Naive thymus-derived CD8-positive, alpha-beta T cell (primary cell): ENCODE measurements at places on chromosomes 16 and 17. TPM values are rescaled to one million over a fixed set of nuclear protein-coding genes. Genes with fewer than 3 reads are reported as not detected.

- peaks cover 77% of the 10 kb centered on the region for H3K27me3 ChIP-seq
- H3K36me3 ChIP-seq, result no peaks in the 10 kb centered on the region
- DNase-seq, result no peak
- H3K4me1 ChIP-seq, result peaks cover 12% of the 10 kb centered on the region
- no peak overlapping the region for H3K27ac ChIP-seq
Measured at GRCh38 chr16:86509759-86510464, 415 bp upstream of the FOXF1 start.

DNA sequence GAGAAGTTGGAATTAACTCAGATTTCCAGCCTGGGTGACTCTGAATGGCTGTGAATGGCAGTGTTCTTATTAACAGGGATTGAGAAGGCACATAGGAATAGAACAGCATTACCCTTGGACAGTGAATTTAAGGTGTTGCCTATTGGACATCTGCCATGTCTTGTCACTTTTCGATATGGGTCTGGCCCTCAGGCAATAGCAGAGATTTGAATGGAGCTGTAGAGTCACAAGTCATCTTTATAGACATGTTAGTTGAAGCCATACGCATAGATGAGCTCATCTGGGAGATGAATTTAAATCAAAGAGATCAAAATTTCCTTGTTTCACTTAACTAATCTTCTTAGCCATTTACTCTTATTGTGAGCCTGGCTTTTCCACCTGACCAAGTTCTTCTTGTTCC, 14.9 kb upstream of the DHRS11 start:
- no peak for DNase-seq
- no peak overlapping the region for H3K4me3 ChIP-seq
- H3K4me1 ChIP-seq, result peaks cover 38% of the 10 kb centered on the region

- DNase-seq, result no peak
- H3K4me3 ChIP-seq, result no peak overlapping the region
- no peaks in the 10 kb centered on the region for H3K4me1 ChIP-seq
- no peak overlapping the region for H3K27ac ChIP-seq
- peaks cover 4% of the 10 kb centered on the region for H3K36me3 ChIP-seq
Measured at GRCh38 chr16:54070789-54071343, 215.7 kb downstream of the IRX3 start.

DNA sequence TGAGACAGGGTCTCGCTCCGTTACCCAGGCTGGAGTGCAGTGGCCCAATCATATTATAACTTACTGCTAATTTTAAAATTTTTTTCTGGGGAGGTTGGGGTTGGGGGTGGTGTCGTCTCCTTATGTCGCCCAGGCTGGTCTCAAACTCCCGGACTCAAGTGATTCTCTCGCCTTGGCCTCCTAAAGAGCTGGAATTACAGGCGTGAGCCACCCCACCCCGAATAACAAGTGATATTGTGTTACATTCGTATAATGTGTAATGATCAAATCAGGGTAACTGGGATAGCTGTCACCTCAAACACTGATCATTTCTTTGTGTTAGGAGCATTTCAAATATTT, 16.2 kb upstream of the KPNA2 start:
- peaks cover 24% of the 10 kb centered on the region for H3K4me1 ChIP-seq
- no peak overlapping the region for H3K27ac ChIP-seq
- H3K36me3 ChIP-seq, result peaks cover 2% of the 10 kb centered on the region
- H3K27me3 ChIP-seq, result no peaks in the 10 kb centered on the region
- no peak for DNase-seq

DNA sequence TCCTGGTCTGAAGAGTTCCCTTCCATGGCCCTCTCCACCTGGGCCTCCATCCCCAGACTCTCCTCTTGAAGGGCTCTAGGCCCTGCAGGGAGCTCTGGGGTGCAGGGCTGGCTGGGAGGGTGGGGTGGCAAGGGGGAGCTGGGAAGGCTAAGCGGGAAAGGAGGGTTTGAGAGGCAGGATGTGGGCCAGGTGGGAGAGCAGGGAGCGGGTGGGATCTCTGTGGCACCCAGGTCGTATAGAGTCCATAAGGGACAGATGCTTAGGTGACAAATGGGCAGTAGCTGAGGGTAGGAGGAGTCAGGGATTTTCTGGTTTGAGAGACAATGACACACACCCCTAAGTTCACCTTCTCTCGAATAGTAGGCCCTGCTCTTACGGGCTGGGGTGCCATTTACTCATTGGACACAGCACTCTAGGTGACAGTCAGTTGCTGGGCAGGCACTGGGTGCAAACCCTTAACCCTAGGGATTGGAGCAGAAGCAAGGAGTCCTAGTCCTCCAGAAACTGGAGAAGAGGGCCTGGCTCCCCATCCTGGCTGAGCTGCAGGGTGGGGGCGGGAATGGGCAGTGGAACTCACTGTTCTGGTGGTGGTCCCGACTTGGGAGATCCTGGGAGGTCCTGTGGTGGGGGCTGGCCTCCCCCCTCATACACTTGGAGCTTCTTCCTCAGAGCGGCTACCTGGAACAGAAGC, 15.3 kb downstream of the KIF18B start:
- no peak overlapping the region for H3K4me3 ChIP-seq
- DNase-seq, result peak; percentile 56
- no peaks in the 10 kb centered on the region for H3K27me3 ChIP-seq
- H3K36me3 ChIP-seq, result no peaks in the 10 kb centered on the region

GRCh38 chr17:16927641-16928321, 44.1 kb downstream of the TNFRSF13B start:
- H3K4me1 ChIP-seq, result peaks cover 2% of the 10 kb centered on the region
- no peak overlapping the region for H3K27ac ChIP-seq
- H3K36me3 ChIP-seq, result no peaks in the 10 kb centered on the region
- H3K4me3 ChIP-seq, result no peak overlapping the region
- H3K27me3 ChIP-seq, result no peaks in the 10 kb centered on the region

GRCh38 chr16:30731411-30731810, 16.8 kb upstream of the PHKG2 start:
- H3K4me3 ChIP-seq, result no peak overlapping the region
- H3K27me3 ChIP-seq, result no peaks in the 10 kb centered on the region
- peak overlapping the region; percentile 15 for H3K27ac ChIP-seq
- H3K4me1 ChIP-seq, result no peaks in the 10 kb centered on the region

GRCh38 chr17:72008236-72008876, 112.5 kb upstream of the SOX9 start:
- H3K4me3 ChIP-seq, result no peak overlapping the region
- no peaks in the 10 kb centered on the region for H3K36me3 ChIP-seq
- H3K4me1 ChIP-seq, result no peaks in the 10 kb centered on the region
- no peaks in the 10 kb centered on the region for H3K27me3 ChIP-seq

KRT33A gene
- total RNA-seq, result not detected

TMEM208 gene
- 40.2 TPM for total RNA-seq

NUDT7 gene
- 5.5 TPM for total RNA-seq

GRCh38 chr17:78159575-78160158, 8.7 kb upstream of the SYNGR2 start:
- no peak overlapping the region for H3K4me3 ChIP-seq
- H3K36me3 ChIP-seq, result no peaks in the 10 kb centered on the region
- no peaks in the 10 kb centered on the region for H3K27me3 ChIP-seq
- H3K4me1 ChIP-seq, result peaks cover 21% of the 10 kb centered on the region
- H3K27ac ChIP-seq, result no peak overlapping the region

- H3K27ac ChIP-seq, result no peak overlapping the region
- H3K4me1 ChIP-seq, result no peaks in the 10 kb centered on the region
- H3K4me3 ChIP-seq, result no peak overlapping the region
- H3K27me3 ChIP-seq, result peaks cover 9% of the 10 kb centered on the region
- no peaks in the 10 kb centered on the region for H3K36me3 ChIP-seq
- no peak for DNase-seq
Measured at GRCh38 chr16:55384288-55385247, 60.6 kb downstream of the IRX6 start.

LDHD gene
- not detected for total RNA-seq

SDR42E2 gene
- total RNA-seq, result 0.70 TPM

GLIS2 gene
- not detected for total RNA-seq

POLR2C gene
- total RNA-seq, result 103 TPM

CES3 gene
- 0.10 TPM for total RNA-seq

DNA sequence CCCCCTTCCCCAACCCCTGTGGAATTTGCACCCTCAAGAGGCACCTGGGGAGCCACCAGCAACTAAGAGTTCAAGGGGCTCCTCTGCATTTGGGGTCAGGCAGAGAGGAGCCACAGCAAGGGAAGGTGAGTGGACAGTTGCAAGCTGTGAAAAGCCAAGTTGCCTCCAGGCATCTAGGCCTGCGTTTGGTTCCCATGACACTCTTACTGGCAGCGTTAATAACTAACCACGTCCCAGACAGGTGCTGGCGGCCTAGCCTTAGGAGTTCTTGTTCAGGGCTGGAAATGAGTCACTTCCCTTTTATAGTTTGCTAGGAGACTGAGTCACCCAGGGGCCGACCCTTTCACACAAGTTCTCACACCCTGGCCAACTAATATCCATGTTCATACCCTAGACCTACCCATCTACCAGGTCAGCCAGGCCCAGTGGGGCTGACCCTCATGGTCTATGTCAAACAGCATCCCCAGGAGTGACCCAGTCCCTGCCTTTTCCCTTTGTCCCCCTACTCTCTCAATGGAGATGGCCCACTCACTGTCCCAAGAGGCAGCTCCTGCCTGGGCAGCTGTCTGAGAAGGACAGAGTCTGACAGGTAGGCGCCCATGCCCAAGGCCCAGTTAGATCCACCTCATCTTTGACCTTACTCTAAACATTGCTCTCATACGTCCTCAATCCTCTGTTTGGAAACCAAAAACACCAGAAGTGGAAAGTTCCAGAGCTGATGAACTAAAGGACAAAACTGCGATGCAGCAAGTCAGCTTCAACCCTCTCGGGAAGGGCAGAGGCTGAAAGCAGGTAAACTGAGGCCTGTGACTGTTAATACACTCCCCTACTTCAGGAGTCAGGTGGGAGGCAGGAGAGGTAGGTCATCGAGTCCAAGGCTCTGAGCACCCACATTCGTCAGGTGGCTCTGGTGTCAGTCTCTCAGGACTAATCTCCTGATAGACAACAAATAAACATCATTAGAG, 300.6 kb downstream of the SOX9 start:
- DNase-seq, result no peak
- H3K4me1 ChIP-seq, result no peaks in the 10 kb centered on the region
- H3K27ac ChIP-seq, result no peak overlapping the region
- H3K4me3 ChIP-seq, result no peak overlapping the region
- H3K27me3 ChIP-seq, result peaks cover 7% of the 10 kb centered on the region

GRCh38 chr17:81577278-81578000, 25.3 kb upstream of the FAAP100 start:
- H3K36me3 ChIP-seq, result no peaks in the 10 kb centered on the region
- peaks cover 17% of the 10 kb centered on the region for H3K4me1 ChIP-seq
- H3K27ac ChIP-seq, result no peak overlapping the region
- no peaks in the 10 kb centered on the region for H3K27me3 ChIP-seq
- no peak for DNase-seq
